ENCODE measurements at places on chromosomes 12 and 14.

GRCh38 chr14:54058505-54058904 lies 101.9 kb upstream of the BMP4 start:
- DNase-seq = no peak

DNA sequence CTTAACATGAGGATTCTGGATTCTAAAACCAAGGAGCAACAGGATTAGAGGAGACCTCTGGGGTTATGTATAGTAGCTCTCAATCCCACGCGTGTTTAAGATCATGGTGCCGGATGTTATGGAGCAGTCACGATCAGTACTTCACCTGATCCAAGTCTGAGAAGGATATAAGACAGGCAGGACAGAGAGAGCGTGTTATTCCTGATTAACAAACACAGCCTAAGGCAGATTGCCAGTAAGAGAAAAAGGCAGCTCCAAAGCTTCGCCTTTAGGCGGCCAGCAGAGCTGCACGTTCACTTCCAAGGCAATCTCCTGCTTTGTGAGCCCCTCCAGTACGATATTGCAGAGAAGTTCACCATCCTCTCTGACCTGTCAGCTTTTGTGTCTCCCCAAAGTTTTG lies 5.5 kb downstream of the SETD3 start:
- DNase-seq = peak; percentile 52

GRCh38 chr12:131218026-131218922 lies 264.6 kb downstream of the ADGRD1 start:
- DNase-seq = no peak

DNA sequence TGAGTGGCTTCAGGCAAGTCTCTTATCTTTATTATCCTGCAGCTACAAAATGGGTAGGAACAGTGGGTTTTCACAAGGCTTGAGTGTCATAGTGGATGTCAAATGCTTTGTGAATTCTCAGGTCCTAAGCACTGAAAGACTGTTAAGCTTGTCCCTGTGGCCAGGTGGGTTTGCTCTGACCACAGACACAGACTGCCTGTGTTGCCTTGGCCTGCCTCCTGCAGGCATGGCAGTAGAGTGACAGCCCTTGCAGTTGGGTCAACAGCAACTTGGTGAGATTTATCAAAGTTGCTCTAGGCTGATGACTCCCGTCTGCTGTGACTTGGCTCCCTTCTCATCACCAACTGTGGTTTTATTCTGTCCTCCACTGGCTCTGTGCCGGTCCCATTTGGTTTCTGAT lies 520.0 kb upstream of the CCDC196 start:
- no peak for DNase-seq

DNA sequence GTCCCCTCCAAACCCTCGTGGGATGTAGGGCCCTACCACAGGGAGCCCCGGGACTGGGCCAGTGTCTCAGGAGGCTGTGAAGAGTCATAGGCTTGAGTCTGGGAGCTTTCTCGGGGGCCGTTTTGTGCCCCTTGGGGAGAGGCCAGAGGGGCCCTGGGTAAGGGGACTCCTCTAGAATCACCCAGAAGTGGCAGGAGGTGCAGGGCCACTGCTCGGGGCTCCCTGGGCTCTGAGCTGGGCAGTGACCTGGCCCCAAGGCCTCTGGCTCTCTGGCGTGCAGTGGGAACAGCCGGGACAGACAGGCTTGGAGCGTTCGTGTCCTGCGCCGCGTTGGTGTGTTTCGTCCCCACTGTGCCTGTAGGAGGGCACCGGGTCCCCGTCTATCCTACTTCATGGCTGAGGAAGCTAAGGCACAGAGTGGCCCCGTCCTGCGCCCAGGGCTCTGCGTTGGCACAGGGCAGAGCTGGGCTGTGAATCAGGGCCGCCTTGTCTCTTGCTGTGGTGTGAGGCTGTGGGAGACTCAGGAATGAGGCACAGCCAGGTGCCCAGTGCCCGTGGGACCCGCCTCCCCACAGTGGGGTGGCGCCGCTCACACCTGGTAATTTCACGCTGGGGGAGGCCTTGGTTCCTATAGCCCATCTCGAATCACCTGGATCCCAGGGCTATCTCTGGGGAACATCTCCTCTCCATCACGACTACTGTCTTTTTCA lies 23.8 kb upstream of the KIF26A start:
- DNase-seq = no peak

- DNase-seq = peak; percentile 44
Measured at GRCh38 chr14:52950410-52950897, 396 bp downstream of the FERMT2 start.

DNA sequence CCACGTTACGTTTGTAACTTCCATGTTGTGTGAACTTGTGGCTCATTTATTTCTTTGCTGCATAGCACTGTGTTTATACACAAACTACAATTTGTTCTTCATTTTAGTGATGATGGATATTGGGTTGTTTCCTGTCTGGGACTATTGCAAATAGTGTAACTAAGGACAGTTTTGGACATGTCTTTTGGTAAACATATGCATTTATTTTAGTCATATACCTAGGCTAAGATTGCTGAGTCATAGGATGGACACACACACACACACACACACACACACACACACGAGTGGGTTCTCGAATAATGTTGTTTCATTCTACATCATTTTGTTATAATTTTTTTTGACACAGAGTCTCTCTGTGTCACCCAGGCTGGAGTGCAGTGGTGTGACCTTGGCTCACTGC lies 123.5 kb upstream of the CAND1 start:
- no peak for DNase-seq

DNA sequence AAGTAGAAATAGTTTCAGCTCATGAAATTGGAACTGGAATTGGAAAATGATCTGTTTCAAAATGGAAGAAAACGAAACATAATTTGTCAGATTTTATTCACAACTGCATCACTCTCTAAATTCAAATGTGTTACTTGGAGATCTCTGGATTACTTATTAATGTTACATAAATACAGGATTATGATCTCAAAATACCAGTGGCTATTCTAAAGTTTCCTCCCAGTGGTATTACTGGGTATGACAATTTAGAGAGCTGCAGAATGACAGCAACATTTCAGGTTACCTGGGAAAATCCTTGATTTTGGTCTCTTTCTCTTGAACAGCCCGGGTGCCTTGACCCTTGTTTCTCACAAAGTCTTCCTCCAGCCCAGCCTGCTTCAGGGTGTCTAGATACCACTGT lies 14.2 kb downstream of the FAM161B start:
- peak; percentile 18 for DNase-seq

DNA sequence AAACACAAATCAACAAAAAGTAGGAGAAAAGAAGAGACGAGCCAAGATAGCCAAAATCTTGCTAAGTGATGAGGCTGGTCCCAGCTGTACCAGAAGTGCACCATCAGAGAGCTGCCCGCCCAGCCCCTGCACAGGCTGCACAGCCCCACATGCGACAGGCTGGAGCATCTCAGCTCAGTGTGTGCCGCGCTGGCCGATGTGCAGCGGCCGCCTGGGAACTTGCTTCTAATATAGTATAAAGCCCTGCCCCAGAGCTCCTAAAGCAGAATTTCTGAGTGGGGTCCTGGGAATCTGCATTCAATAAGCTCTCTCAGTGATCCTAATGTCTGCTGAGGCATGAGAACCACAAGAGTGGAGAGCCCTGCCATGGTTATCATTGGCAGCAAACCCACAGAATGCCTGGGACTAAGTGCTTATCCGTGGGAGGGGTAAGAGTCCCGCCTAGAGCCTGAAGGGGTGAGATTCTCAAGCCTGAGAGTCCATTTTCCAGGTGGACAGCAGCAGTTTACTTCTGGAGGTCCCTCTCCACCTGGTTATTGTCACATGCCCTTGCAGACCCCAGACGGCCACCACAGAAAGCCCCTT lies 171.6 kb downstream of the DPF3 start:
- DNase-seq = no peak

DNA sequence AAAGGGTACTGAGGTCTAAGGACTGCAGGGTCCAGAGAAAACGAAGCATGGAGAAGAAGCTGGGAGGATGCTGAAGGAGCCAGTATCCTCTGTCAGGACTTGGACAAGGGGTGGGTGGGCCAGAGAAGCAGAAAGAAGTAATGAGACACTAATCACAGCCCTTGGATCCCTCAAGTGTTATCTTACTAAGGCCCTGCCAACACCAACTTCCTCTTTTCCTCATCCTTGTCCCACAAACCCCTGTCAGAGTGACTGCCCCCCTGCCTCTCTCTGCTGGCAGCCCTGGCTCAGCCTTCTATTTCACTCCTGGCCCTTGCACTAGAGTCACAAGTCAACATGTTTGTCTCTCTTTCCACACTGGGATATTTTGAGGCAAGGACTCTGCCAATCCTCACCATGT lies 3.8 kb upstream of the ASIC1 start:
- no peak for DNase-seq

- no peak for DNase-seq
Measured at GRCh38 chr12:112330706-112331105, 51.5 kb downstream of the HECTD4 start.

- DNase-seq = no peak
Measured at GRCh38 chr12:28294300-28294699, 104.0 kb downstream of the CCDC91 start.

GRCh38 chr14:52602131-52602530 lies 49.5 kb downstream of the GPR137C start:
- DNase-seq = no peak

- peak; percentile 45 for DNase-seq
Measured at GRCh38 chr12:27486961-27487360, 37.0 kb upstream of the PPFIBP1 start.

- no peak for DNase-seq
Measured at GRCh38 chr12:72219937-72220336, 52.2 kb upstream of the TRHDE start.

DNA sequence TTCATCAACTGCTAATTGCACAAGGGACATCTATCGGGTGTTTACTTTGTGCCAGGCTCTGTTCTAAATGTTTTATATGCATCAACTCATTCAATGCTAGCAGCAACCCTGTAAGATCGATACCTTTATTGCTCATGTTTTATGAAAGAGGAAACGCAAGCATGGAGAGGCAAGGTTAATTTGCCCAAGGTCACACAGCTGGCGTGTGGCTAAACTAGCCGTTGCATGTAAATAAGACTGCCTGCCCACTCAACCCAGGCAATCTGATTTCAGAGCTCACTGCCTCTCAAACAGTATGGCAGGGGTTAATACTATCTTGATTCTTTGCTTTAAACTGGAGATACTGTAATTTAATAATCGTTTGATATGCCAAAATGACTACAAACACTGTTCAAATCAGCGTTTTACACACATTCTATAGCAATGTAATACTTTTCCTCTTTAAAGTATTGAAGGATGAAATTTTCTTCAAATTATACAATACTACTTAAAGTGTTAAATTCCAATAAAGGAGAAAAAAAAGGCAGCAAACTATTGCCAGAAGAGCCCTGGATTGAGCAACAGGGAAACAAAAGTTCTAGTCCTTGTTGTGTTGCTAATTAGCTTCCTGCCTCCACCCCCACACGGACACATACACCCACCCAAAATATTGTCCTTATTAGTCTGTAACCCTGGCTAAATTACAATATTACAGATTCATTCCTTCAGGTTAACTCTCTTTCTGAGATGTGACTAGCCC lies 39.1 kb upstream of the DHRS7 start:
- no peak for DNase-seq

GRCh38 chr12:105721051-105721825 lies 390.7 kb downstream of the C12orf75 start:
- no peak for DNase-seq

DNA sequence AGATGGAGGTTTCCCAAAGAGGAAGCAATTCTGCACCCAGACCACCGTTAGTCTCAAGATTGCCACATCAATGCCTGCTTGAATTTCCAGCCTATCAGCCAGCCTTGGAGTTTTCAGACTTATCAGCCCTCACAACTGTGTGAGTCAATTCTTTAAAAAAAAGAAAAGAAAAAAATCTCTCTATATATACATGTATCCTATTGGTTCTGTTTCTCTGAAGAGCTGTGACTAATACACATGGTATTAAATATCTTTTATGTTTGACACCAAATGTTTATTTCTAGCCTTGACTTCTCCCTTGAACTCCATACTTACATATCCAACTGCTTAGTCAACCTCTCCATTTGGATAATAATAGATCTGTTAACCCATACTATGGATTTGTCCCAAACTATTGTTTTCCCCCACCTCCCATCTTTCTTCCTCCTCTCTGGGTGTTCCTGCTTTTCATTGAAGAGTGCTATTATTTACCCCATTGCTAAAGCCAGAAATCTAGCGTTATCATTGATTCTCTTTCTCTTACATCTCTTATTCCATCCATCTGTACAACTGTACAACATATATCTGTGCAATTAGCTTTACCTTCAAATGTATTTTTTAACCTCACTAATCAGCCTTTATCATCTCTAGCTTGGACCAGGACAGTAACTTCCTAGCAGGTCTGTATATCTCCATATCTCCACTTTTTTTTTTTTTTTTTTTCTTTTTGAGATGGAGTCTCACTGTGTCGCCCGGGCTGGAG lies 22.7 kb upstream of the EID3 start:
- peak; percentile 94 for DNase-seq

DNA sequence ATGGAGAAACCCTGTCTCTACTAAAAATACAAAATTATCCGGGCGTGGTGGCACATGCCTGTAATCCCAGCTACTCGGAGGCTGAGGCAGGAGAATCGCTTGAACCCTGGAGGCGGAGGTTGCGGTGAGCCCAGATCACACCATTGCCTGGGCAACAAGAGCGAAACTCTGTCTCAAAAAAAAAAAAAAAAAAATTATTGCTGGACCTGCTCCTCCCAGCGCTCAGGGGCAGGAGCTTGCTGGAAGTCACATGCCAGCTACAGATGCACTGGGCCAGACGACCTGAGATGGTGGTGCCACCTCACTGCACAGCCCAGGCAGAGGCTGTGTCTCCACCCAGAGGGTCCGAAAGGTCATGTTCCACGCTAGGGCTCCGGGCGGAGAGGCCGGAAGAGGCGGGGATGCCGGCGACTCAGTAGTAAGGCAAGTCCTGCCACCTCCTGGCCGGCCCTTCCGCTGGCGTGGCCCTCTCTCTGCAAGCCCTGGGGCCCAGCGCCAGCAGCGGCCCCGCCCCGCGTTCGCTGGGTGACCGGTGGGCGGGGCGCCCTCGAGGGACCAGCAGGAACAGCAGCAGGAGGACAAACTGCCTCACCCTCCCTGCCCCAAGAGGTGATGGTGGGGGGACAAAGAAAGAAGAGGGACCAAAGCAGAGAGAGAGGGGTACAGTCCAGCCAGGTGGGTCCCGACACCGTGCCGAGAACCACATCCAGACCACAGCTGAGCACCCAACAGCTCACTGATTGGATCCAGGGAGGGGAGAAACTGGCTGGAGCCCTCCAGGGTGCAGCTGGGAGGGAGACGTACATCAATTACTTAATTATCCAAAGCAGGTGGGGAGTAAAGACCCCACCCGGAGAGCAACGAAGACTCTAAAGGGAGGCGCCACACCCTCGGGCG lies 3.6 kb upstream of the RHOF start:
- DNase-seq = peak; percentile 85

DNA sequence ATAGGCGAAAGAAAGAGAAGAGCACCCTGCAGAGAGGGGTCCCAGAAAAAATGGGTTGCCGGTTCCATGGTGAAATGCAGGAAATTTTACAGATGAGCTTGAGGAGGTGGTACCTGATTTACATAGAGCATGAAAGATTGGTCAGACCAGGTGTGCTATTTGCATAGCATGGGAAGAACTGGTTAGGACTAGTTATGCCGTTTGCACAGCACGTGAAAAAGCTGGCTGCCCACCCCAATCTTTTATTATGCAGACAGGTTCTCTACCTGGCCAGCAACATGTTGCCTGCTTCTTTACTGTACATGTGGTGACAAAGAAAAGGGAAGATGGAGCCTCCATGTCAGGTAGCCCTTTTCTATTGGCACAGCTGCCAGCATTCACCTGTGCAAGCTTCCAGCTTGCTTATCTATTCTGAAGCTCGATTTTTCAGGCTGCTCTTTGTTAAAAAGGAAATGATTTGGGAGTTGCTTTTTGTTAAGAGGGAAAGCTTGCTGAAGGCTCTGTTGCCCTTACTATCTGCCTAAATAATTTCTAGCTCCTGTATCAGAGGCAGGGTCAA lies 62.9 kb upstream of the ELK3 start:
- no peak for DNase-seq
